ENCODE measurements at places on chromosomes 2 and 18. TPM values are rescaled to one million over a fixed set of nuclear protein-coding genes. Genes with fewer than 3 reads are reported as not detected.

GRCh38 chr2:58984731-58985130, 743.6 kb upstream of the FANCL start:
- no peaks in the 10 kb centered on the region for H3K4me1 ChIP-seq
- H3K4me3 ChIP-seq, result no peak overlapping the region
- H3K27me3 ChIP-seq, result no peaks in the 10 kb centered on the region
- DNase-seq, result no peak
- H3K36me3 ChIP-seq, result no peaks in the 10 kb centered on the region
- no peak overlapping the region for H3K27ac ChIP-seq

DNA sequence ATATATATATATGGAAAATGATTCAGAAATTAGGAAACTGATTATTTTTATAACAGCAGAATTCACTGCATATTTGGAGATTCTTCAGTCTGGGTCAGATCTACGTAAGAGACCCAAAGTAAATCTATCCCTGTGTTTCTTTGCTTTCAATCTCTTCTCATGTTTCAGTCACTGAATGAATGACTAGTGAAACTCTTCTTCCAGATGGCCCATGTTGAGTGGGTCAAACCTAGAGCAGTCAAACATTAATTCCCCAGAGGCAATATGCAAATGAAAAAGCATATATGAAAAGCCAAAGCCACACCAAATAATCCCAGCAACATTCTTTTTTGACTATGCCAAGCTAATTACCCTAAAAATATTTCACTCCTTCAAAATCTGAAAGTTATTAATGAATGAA, 317.3 kb downstream of the RBM43 start:
- H3K4me1 ChIP-seq, result no peaks in the 10 kb centered on the region
- H3K4me3 ChIP-seq, result no peak overlapping the region
- no peaks in the 10 kb centered on the region for H3K36me3 ChIP-seq
- no peak overlapping the region for H3K27ac ChIP-seq

DNA sequence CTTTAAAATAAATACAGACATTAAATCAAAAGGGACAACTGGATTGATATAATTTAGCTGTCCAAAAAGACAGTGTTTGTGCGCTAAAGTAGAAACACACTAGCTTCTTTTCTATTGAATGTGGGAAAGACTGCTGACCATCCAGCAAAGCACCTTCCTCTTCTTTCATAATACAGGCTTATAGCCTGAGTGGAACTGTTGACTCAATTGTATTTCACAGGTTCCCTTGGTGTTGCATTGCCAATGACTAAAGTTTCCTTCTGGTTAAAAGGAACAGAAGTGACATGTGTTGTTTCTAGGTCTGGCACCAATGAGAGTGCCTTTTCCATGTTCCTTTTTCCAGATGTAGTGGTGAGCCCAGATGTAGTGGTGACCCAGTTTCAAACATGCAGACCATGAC, 412.3 kb downstream of the RNF144A start:
- H3K4me3 ChIP-seq, result no peak overlapping the region
- H3K27ac ChIP-seq, result no peak overlapping the region
- DNase-seq, result no peak
- H3K27me3 ChIP-seq, result peaks cover 10% of the 10 kb centered on the region

- DNase-seq, result no peak
- peak overlapping the region; percentile 6 for H3K27ac ChIP-seq
- H3K36me3 ChIP-seq, result peaks cover 2% of the 10 kb centered on the region
- H3K27me3 ChIP-seq, result no peaks in the 10 kb centered on the region
- H3K4me1 ChIP-seq, result peaks cover 7% of the 10 kb centered on the region
- H3K4me3 ChIP-seq, result no peak overlapping the region
Measured at GRCh38 chr18:21853016-21853415, 112.4 kb downstream of the MIB1 start.

- H3K27ac ChIP-seq, result peak overlapping the region; percentile 63
- no peaks in the 10 kb centered on the region for H3K36me3 ChIP-seq
- H3K27me3 ChIP-seq, result peaks cover 5% of the 10 kb centered on the region
- H3K4me1 ChIP-seq, result peaks cover 11% of the 10 kb centered on the region
Measured at GRCh38 chr2:239602290-239603282, 201.8 kb upstream of the HDAC4 start.

- DNase-seq, result no peak
- no peak overlapping the region for H3K27ac ChIP-seq
- no peaks in the 10 kb centered on the region for H3K27me3 ChIP-seq
- no peak overlapping the region for H3K4me3 ChIP-seq
- H3K4me1 ChIP-seq, result no peaks in the 10 kb centered on the region
Measured at GRCh38 chr2:206323486-206323885, 49.0 kb downstream of the ZDBF2 start.

DNA sequence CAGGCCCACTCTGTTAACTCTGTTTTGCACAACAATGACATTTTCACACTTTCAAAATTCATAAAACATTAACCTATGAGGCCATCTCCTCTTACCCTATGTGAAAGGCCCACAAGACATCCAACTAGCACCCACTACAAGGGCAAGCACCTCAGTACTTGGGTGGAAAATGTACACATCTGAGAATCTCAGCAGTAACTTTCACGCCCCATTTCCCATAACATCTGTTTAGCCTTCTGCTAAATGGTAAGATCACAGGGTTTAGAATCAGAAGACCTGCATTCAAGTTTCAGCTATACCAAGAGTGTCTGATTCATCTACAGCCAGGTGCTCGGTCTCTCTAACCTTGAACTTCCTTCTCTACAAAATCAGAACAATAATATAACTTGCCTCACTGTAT, 89.2 kb downstream of the SP100 start:
- no peak overlapping the region for H3K27ac ChIP-seq
- no peaks in the 10 kb centered on the region for H3K27me3 ChIP-seq
- H3K4me3 ChIP-seq, result no peak overlapping the region
- no peaks in the 10 kb centered on the region for H3K4me1 ChIP-seq

GRCh38 chr2:30425326-30425725, 21.7 kb upstream of the LCLAT1 start:
- no peaks in the 10 kb centered on the region for H3K27me3 ChIP-seq
- H3K27ac ChIP-seq, result no peak overlapping the region
- H3K4me3 ChIP-seq, result no peak overlapping the region
- H3K4me1 ChIP-seq, result peaks cover 40% of the 10 kb centered on the region

OST4 gene
- 346 TPM for total RNA-seq

- H3K4me1 ChIP-seq, result no peaks in the 10 kb centered on the region
- no peaks in the 10 kb centered on the region for H3K36me3 ChIP-seq
- no peak for DNase-seq
- H3K27me3 ChIP-seq, result no peaks in the 10 kb centered on the region
Measured at GRCh38 chr2:164091673-164092072, 355.9 kb upstream of the FIGN start.

GRCh38 chr2:16620590-16620989, 45.0 kb downstream of the CYRIA start:
- peaks cover 21% of the 10 kb centered on the region for H3K4me1 ChIP-seq
- no peak for DNase-seq
- H3K36me3 ChIP-seq, result no peaks in the 10 kb centered on the region
- no peak overlapping the region for H3K27ac ChIP-seq
- no peak overlapping the region for H3K4me3 ChIP-seq

TDRD15 gene
- not detected for total RNA-seq

UGT1A3 gene
- not detected for total RNA-seq

GRCh38 chr2:106097038-106098000, 96.8 kb downstream of the UXS1 start:
- peak overlapping the region; percentile 89 for H3K27ac ChIP-seq
- peaks cover 72% of the 10 kb centered on the region for H3K36me3 ChIP-seq
- H3K4me3 ChIP-seq, result peak overlapping the region; percentile 69

MC2R gene
- total RNA-seq, result not detected

GRCh38 chr2:229173825-229174359, 97.2 kb downstream of the PID1 start:
- no peaks in the 10 kb centered on the region for H3K36me3 ChIP-seq
- H3K4me3 ChIP-seq, result no peak overlapping the region
- H3K27ac ChIP-seq, result no peak overlapping the region
- no peak for DNase-seq
- no peaks in the 10 kb centered on the region for H3K4me1 ChIP-seq

UBE2F gene
- total RNA-seq, result 71.9 TPM

GRCh38 chr2:174929786-174930185, 75.4 kb downstream of the CHN1 start:
- no peak overlapping the region for H3K4me3 ChIP-seq
- no peaks in the 10 kb centered on the region for H3K27me3 ChIP-seq
- H3K36me3 ChIP-seq, result no peaks in the 10 kb centered on the region
- DNase-seq, result no peak
- no peaks in the 10 kb centered on the region for H3K4me1 ChIP-seq

DNA sequence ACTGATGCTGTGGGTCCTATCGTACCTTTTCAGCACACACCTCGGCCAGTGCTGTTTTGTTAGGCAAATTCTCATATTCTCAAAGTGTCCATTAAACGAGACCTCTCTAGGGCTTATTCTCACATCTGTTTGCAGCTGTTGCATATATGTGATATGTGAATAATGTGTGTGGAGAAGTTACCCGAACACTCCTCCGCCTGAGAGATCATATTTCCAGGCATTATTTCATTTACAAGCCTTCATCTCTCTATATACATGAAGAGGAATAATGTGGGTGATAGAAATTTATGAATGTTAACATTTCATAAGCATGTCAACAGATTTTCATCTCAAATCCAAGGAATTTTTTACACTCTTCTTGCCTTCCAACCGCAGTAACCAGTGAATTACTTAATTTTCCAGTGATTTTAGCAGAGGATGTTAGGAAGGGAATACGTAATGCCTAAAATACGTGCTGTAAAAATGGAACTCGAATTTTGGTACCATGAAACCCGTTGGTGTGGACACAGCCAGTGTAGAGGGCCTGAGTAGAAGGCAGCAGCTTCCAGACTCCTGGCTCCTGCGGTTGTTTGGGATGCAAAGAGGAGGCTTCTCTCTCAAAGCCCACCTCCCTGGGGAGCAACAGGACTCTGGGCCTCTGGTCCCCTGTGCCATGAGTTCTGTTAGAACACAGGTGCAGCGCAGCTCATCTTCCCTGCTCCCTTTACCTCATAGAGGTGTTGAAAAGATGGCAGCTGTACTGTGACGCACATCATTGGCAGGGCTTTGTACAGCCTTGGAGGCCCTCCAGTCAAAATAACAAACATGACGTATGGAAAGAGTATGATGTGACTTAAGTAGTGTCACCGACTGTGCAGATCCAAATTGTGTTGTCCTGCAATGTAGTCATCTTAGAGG, 280.1 kb downstream of the NEDD4L start:
- H3K4me3 ChIP-seq, result no peak overlapping the region
- no peak overlapping the region for H3K27ac ChIP-seq
- H3K27me3 ChIP-seq, result no peaks in the 10 kb centered on the region

- H3K36me3 ChIP-seq, result no peaks in the 10 kb centered on the region
- H3K4me3 ChIP-seq, result no peak overlapping the region
- peaks cover 7% of the 10 kb centered on the region for H3K4me1 ChIP-seq
- DNase-seq, result no peak
- H3K27ac ChIP-seq, result no peak overlapping the region
Measured at GRCh38 chr2:191656391-191656790, 21.5 kb upstream of the NABP1 start.

DNA sequence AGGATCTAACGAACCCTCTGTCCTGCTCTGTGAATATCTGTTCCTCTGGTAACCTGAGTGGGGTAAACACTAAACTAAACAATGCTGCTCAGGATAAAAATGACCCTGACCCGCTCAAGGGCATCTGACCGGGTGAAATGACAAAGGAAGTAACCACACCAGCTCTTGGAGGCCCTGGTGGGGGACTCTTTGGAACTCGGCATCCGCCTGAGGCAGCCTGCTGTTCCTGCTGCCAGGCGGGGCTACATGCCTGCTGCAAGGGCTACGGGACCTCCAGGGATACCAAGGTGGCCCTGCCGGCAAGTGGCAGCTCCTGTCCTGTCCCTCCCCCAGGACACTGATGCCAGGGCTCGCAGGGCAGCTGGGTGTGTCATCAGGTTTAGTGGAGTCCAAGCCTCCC, 273.3 kb downstream of the HDAC4 start:
- DNase-seq, result no peak
- H3K4me3 ChIP-seq, result no peak overlapping the region
- no peaks in the 10 kb centered on the region for H3K4me1 ChIP-seq
- no peak overlapping the region for H3K27ac ChIP-seq
- H3K36me3 ChIP-seq, result peaks cover 22% of the 10 kb centered on the region

CRYBA2 gene
- total RNA-seq, result not detected

- no peak for DNase-seq
- peaks cover 4% of the 10 kb centered on the region for H3K27me3 ChIP-seq
- no peaks in the 10 kb centered on the region for H3K4me1 ChIP-seq
- H3K27ac ChIP-seq, result no peak overlapping the region
- H3K4me3 ChIP-seq, result no peak overlapping the region
Measured at GRCh38 chr2:175843625-175844024, 158.4 kb downstream of the LNPK start.

DNA sequence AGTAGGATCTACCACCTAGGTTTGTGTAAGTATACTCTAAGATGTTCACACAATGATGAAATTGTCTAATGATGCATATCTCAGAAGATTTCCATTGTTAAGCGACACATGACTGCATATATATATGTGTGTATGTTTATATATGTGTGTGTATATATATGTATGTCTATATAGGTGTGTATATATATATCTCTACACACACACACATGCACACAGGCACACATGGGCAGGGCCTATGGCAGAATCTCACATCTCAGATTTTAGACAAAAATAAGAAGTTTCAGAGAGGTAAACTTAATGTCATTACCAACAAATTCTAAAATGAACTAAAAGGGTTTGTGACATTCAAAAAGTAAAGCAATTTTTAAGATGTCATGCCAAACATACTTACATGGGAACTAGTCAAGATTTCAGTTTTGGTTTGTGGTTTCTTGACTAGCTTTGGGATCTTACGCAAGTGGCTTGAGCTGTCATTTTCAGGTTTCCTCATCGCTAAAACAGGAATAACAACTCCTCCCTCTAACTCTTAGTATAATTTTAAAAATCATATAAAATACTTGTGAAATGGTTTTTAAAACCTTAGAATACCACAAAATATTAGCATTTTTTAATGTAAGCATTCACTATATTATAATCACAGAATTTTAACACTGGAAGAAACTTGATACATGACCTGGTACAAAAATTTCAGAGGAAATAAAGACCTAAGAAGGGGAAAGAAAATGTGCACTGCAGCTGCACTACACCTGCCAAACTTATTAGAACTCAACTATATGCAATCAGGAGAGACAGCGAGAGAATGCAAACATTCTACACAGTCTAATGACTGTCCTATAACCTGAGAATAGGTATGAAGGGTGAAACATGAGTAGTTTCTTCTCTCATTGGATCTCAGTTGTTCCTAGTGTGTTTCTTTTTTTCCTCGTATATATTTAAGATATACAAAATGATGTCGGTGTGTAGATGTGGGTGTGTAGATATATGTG, 75.7 kb downstream of the TTC21B start:
- peaks cover 18% of the 10 kb centered on the region for H3K36me3 ChIP-seq
- peaks cover 21% of the 10 kb centered on the region for H3K4me1 ChIP-seq
- H3K4me3 ChIP-seq, result no peak overlapping the region
- DNase-seq, result no peak
- no peaks in the 10 kb centered on the region for H3K27me3 ChIP-seq

CGREF1 gene
- 0.94 TPM for total RNA-seq
